ENCODE measurements at places on chromosomes 3 and 15.

- DNase-seq = no peak
Measured at GRCh38 chr3:71172951-71173350, 410.6 kb downstream of the FOXP1 start.

DNA sequence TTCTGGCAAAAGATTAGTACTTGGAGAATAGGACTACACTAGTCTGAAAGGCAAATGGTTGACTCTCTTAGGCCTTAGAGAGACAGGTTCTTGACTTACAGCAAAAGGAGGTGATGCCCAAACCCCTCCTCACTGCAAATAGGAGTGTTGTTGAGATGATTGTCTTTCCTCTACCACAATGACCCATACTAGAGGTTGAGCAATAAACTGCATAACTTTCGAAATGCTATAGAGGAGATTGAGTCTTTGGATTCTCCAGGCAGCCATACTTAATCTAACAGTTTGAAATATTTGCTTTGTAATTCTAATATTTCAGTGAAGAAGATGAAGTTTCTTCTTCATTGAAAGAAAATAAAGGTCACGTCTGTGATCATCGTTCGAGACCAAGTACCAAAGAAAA is 498.5 kb upstream of the GBE1 start:
- no peak for DNase-seq

DNA sequence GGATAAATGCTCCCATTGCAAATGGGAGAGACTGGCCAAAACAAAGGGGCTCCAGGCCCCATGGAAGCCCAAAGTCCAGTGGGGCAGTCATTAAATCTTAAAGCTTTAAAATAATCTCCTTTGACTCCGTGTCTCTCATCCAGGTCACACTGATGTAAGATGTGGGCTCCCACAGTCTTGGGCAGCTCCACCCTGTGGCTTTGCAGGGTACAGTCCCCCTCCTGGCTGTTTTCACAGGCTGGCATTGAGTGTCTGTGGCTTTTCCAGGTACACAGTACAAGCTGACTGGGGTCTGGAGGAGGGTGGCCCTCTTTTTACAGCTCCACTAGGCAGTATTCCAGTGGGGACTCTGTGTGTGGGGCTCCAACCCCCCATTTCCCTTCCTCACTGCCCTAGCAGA is 45.9 kb downstream of the NIPA2 start:
- DNase-seq = no peak

DNA sequence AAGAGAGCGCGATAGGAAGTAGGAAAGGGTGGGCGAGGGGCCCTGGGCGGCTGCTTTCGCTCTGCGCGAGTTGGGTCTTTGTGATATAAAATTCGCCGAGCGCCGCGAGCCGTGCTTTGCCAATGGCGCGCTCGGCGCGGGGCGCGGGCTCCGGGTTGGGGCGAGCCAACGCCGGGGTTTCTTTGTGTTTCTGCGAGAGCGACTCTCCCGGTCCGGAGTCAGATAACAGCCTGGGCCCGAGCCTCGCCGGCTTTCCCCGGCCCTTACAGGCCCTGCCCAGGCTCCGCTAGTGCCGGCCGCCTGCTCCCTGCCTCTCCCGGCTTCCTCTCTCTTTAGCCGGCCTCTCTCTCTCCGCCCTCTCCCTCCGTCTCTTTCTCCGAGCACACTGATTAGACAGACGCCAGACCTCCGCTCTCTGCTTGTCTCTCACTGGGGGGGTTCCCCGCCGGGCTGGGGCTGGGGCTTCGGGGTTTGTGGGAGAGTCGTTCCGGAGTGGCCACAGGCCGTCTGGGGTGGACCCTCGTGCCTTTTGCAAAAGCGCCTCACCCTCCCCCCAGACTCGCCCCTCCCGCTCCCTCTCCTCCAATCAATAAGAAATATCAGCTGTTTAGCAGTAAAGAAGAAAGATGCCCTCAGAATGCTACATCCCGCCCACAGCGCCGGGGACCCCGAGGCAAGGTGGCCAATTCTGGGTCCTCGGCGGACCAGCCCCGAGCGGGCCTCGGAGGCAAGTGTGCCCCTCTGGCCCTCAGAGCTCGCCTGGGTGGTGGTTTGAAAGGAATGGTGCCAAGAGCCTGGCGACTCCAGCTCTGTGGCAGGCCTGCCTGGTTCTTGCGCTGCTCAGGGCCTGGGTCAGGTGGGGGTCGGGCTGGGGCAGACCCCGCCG is 2.9 kb downstream of the NR2F2 start:
- no peak for DNase-seq

DNA sequence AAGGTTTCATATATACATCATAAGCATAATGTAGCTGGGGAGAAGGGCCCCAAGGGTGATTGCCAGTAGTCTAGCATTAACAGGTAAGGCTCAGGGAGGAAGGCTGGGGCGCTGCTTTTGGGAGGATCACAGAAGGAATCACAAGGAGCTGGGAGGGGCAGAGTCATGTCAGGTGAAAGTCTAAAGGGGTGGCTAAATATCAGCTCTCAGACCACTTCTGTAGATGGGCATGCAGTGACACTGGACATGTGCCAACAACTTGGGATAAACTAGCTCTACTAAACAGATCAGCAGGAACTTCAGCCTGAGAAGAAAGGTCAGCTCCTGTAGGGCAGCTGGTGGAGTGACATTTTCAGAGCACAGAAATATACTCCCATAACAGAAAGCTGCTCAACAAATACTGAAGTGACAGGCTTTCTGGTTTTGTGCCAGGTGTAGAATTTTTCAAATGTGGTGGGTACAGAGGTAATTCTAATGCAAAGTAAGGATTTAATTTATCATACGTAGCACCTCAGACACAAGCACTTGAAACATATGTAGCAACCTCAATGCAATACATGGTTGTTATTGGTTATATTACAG is 79.4 kb downstream of the PEX5L start:
- DNase-seq = no peak

- no peak for DNase-seq
Measured at GRCh38 chr3:67940210-67940952, 286.0 kb upstream of the SUCLG2 start.

DNA sequence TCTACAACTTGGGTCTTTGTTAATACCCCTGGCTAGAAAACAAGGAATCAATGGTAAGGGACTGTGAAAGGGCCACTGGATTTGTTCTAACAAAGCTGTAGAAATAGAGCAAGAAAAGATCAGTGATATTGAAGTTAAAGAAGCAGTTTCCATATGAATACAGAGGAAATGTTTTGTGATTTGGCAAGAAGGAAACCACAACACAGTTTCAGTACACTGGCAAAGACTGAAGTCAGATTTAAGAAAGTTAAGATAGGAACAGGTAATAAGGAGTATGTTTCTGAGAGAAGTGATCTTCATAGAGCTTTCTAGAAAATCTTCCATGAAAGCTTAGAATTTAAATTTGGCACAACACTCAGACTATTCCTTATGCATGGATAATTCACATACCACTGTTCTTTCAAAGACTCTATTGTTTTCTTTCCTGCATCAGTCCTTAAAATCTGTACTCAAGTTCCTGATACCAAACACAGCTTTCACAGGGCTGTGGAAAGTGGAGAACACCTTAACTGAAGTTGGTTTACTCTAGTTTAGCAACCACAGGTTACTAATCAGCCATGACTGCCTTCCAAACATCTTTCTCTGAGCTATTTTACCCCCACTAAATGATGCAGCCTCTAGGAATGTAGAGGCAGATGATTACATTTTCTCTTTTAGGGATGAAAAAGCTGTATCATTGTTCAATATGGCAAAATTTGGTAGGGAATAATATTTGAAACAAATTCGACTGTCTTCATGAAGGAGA is 32.4 kb upstream of the ALCAM start:
- DNase-seq = no peak

- no peak for DNase-seq
Measured at GRCh38 chr3:131505421-131505820, 2.6 kb upstream of the MRPL3 start.

DNA sequence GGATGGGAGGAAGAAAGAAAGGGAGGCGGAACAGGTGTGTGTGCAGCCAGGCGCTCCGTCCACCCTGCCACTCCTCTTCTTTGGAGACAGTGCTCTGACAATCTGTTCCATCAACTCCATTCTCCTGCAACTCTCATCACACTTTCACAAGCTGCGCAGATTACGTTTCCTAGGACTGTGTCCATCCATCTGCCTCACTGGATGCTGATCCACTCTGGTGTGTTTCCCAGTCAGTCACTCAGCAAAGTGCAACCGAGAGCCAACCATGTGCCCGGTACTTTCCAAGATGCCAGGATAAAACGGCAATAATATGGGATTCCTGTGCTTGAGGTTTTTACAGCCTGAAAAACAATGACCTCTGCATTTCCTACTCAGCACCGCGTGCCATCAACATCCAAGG is 59.6 kb downstream of the SLC12A8 start:
- DNase-seq = no peak

GRCh38 chr3:73808862-73809509 is 184.2 kb upstream of the PDZRN3 start:
- no peak for DNase-seq

DNA sequence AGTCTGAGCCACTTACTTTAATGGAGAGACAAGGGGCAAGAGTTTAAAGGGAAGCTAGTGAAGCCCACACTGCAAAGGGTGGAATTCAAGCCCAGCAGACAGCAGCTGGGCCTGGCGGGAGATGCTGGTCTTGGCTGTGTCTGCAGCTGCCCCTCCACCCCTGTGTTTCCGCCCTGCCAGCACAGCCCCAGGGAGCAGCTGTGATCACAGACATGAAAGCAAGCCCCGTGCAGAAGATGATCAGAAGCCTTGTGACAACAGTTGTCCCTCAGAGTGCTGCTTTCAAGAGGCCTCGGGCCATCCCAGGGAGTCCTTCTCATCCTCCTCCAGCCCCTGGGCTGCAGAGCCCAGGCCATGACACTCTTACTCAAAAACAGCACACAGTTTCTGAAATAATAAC is 24.1 kb upstream of the SLC6A1 start:
- DNase-seq = no peak

Measured in stimulated activated naive CD4-positive, alpha-beta T cell (primary cell).